NCI-H1092 treated with DMSO at 0.1 percent for 48 hours (cell line): ENCODE measurements at places on chromosomes 11 and 22.

- DNase-seq: no peak
Measured at GRCh38 chr11:70341881-70342429, 56.4 kb upstream of the CTTN start.

- no peak for DNase-seq
Measured at GRCh38 chr11:101323997-101324396, 194.4 kb upstream of the PGR start.

DNA sequence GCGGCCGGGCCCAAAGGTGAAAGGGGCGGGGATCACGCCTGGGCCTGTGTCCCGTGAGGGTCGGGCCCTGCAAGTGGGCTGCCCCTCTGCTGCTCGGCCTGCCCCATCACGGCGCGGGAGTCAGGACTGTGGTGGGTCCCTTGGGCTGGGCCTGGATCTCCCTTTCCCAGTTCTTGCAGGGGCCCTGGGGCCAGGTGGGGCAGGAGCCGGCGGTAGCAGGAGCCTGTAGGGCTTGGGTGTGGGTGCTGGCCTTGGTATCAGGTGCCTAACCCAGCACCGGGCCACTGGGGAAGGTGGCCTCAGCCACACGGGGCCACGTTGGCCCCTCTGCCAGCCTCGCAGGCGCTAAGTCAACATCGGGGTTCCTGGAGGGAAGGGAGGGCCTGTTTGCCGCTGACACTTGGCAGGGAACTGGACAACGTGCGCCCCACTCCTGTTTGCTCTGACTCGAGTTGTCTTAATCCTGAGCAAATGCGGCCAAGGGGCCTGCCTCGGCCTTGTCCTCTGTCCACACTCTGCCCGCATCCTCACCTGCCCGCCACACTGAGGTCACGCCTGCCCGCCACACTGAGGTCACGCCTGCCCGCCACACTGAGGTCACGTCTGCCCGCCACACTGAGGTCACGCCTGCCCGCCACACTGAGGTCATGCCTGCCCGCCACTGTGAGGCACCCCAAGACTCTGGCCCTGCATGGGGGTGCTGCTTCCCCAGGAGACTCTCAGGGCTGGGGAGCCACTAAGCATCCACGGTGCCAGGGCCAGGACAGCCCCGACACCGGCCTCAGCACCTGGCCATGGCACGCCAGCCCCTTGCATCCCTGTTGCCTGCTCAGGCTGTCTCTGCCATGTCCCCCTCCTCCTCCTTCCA, 14.2 kb upstream of the MUC5B start:
- no peak for DNase-seq

DNA sequence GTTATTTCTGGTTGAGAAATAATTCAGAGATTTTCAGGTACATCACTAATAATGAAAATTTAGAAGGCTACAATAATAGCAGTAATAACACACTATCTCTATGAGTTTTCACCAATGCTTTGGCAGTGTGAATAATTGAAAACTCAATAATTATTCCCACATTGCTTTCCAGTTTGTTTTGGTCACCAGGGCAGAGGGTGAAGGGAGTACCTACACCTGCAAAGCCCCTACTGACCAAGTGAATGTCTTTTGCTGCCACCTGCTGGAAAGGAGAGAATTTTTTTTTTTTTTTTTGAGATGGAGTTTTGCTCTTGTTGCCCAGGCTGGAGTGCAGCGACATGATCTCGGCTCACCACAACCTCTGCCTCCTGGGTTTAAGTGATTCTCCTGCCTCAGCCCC, 3.2 kb downstream of the NELL1 start:
- peak; percentile 44 for DNase-seq
